ENCODE measurements at places on chromosomes 3 and 15.
A peak's percentile ranks its signal among the peaks of the same experiment; 100 is the strongest.

- DNase-seq: no peak
Measured at GRCh38 chr3:70242297-70242882, 70.0 kb downstream of the MDFIC2 start.

- no peak for DNase-seq
Measured at GRCh38 chr15:64947211-64947610, 35.5 kb downstream of the ANKDD1A start.

GRCh38 chr3:12194669-12195161, 36.0 kb upstream of the TIMP4 start:
- DNase-seq: peak; percentile 60

GRCh38 chr3:167116120-167116922, 263.8 kb downstream of the ZBBX start:
- DNase-seq: no peak

DNA sequence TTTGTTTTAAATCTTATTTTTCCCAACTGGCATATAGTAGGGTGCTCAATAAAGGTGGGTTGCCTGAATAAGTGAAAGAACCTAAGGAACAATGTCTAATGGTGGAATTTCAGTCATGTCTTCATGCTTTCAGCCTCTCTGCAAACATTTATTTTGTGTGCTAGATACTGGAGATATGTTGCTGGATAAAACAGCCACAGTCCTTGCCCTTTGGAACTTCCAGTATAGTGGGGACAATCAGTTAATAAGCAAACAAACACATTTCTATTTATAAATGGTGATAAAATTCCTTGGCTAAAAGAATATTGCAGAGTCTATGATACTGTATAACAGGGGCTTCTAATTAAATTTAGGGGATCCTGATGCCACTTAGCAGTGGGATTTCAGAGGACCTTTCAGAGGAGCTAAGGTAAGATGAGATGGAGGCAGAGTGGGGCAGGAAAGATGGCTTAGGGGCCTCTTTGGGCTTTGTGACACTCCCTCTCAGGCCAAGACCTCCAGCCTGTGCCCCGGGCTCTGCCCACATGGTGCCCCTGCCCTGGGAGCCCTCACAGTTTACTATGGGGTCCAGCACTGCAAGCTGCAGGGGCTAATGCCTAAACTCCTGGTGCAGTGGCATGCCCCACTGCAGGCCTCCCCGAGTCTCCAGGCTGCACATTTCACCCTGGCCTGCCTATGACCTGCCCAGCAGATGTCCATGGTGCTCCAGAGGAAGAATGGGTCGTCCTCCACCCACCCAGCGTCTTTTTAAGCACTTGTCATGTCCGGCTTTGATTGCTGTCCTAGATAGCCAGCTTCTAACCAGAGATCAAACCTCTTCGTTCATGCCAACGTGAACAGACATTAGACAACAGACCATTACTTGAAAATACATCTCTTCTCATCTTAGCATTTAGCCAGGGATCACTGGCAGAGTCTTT, 61.6 kb upstream of the PRR23C start:
- DNase-seq: no peak

DNA sequence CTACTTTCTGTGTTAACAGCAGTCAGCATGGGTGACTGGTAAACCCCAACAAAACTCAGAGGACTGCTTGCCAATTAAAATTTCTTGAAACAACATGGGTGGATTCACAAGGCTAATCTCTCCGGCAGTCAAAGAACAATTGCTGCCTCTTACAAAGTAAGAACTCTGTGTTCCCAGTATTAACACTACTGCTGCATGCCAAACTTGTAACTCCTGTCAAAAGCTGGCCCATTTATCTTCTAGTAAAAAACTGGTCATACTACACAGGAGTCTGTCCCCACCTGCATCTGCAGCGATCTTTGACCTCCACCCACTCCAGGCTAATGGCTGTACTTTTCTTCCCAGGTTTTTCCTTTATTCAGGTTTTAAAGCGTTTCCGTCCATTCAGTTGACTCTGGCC, 8.7 kb upstream of the ZNF589 start:
- DNase-seq: no peak

GRCh38 chr3:71579935-71580406, 3.6 kb downstream of the FOXP1 start:
- no peak for DNase-seq

Data from fibroblast of gingiva (primary cell).